Naive thymus-derived CD8-positive, alpha-beta T cell (primary cell): ENCODE measurements at places on chromosomes 2 and 18. TPM values are rescaled to one million over a fixed set of nuclear protein-coding genes. Genes with fewer than 3 reads are reported as not detected.

PCARE gene
- polyA plus RNA-seq: not detected

GNAL gene
- not detected for polyA plus RNA-seq

GEN1 gene
- 0.80 TPM for polyA plus RNA-seq

VWC2L gene
- not detected for polyA plus RNA-seq
